ENCODE measurements at places on chromosomes 7 and 10.

GRCh38 chr10:21368022-21368582 is 157.4 kb downstream of the SKIDA1 start:
- DNase-seq: no peak

GRCh38 chr10:13018171-13018570 is 16.7 kb upstream of the CCDC3 start:
- no peak for DNase-seq

DNA sequence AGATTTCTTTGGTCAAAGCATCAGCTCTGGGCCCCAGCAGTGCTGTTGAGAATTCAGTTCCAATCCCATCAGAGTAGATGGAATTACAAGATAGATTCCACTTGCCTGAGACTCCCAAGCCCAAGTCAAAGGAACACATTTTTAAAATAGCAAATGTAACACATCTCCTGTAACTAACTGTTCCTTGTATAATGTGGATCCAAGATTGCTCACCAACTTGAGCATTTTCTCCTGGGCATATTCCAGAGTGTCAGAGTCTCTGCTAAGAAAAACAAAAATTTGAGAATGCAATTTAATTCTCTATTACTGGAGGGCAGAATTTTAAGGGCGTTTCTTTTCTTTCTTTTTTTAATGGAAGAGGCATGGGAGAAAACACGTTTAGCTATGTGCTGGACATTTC is 136.7 kb downstream of the NEBL start:
- no peak for DNase-seq

DNA sequence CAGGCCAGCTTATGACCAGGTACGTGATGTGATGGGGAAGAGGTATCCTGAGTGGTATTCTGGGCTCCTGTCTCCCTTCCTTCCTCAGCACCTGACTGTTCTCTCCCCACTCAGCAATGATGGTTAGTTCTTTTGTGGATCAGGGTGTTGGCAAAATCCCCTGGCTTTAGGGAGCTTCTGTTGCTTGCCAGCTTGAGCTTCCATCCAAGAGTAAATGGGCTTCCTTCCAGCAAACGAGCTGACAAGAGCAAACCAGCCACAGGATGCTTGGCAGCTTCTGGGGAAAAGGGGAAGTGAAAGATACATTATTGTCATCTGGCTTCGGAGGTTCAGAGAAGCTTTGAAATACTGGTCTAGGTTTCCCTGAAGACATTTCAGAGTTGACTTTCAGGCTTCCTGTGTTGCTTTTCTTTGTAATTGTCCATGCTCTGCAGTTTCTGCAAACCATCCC is 5.2 kb downstream of the DUSP5 start:
- DNase-seq: peak; percentile 89

DNA sequence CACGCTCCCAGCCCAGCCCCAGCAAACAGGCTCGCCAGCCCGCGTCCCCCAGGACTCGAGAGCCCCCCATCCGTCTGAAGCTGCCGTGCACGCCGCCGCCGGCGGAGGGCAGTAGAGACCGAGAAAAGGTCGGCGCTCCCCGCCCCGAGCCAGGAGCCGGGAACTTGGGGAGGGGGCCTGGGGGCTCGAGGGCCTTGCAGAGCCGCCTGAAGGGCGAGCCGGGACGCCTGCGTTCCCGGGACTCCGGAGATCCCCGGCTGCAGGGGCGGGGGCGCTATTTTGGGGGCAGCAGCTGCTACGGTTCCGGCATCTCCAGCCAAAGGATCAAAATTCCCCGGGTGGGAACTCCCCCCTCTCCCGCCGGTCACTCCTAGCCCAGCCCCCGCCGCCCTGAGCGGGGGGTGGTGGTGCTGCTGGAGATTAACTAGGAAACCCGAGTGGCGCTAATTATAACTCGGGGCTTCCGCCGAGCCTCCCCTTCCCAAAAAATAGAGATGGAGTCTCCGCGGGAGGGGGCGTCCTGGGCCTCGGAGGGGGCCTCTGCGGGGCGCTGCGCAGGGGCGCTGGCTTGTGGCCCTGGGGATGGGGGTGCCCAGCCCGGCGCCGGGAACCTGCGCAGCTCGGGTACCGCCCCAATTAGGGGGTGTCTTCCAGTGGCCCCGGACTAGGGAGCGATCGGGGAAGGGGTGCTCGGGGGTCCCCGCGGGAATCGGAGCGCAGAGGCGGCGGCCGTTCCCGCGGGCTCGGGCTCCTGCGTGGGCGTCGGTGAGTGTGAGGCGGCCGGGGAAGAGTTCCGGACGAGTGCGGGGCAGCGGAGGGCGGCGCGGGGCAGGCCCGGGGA is 608 bp downstream of the ACHE start:
- no peak for DNase-seq

GRCh38 chr7:140610204-140611165 is 30.1 kb downstream of the DENND2A start:
- no peak for DNase-seq

GRCh38 chr10:91317541-91317940 is 92.6 kb upstream of the HECTD2 start:
- DNase-seq: no peak

- DNase-seq: no peak
Observed at GRCh38 chr7:2165239-2165609, 67.5 kb downstream of the MAD1L1 start.

- DNase-seq: no peak
Observed at GRCh38 chr10:89295597-89295996, 6.2 kb upstream of the IFIT2 start.

DNA sequence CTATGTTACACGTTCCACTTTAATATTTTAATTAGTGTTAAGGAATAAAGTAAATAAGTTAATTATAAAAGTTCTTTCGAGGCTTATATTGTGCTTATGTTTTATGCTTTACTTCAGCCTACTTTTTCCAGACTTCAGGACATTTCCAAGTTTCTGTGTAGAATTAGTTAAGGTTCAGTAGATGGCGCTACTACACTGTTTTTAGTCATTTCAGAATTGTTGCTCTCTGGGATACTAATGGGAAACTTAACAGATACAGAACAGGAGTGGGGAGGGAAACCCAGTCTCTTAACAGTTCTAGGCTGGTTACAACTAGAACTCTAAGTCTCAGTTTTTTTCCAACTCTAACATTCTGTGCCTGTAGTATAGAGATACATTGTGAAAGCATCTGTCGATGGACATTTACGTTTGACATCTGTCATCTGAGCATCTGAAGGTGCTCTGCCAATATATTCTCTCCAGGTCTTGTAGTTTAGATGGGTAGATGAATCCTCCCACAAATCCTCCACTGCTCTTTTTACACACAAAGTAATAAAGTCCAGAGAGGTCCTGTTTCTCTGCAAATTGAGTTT is 56.8 kb upstream of the FAM171A1 start:
- DNase-seq: peak; percentile 46

DNA sequence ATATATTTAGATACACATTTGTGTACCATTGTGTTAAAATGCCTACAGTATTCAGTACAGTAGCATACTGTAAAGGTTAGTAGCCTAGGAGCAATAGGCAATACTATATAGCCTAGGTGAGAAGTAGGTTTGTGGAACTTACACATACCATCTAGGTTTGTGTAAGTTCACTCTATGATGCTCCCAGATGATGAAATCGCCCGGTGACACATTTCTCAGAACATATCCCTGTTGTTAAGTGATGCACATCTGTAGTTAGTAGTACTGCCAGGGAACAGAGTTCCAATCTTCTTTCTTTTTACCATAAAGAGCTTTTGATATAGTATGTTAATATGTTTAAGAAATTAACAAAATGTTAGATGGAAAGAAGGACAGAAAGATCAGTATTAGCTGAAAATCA is 138.2 kb downstream of the SNX13 start:
- DNase-seq: no peak

DNA sequence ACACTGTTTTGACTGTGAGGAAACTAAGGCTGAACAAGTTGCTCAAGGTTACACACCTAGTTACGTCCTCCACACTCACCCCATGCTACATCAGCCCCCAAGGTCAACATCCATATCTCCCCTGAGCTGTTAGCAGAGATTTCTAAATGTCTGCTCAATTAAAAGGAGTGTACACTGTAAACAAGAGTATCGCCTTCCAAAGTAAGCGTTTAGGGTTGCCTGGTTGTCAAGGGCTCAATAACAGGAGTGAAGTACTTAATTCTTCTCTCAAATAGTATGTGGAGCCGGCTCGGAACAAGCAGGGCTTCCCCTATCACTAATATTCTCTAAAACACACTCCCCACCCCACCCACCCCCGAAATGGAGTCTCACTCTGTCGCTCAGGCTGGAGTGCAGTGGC is 412.8 kb upstream of the GALNT17 start:
- no peak for DNase-seq

- DNase-seq: no peak
Observed at GRCh38 chr10:25701652-25702051, 232.4 kb upstream of the MYO3A start.

GRCh38 chr7:22301790-22302189 is 55.2 kb downstream of the RAPGEF5 start:
- no peak for DNase-seq

GRCh38 chr7:141221007-141221612 is 147.2 kb downstream of the TMEM178B start:
- no peak for DNase-seq

- DNase-seq: no peak
Observed at GRCh38 chr7:38223306-38223705, 45.3 kb downstream of the STARD3NL start.

- no peak for DNase-seq
Observed at GRCh38 chr10:131556061-131556896, 244.8 kb upstream of the TCERG1L start.

DNA sequence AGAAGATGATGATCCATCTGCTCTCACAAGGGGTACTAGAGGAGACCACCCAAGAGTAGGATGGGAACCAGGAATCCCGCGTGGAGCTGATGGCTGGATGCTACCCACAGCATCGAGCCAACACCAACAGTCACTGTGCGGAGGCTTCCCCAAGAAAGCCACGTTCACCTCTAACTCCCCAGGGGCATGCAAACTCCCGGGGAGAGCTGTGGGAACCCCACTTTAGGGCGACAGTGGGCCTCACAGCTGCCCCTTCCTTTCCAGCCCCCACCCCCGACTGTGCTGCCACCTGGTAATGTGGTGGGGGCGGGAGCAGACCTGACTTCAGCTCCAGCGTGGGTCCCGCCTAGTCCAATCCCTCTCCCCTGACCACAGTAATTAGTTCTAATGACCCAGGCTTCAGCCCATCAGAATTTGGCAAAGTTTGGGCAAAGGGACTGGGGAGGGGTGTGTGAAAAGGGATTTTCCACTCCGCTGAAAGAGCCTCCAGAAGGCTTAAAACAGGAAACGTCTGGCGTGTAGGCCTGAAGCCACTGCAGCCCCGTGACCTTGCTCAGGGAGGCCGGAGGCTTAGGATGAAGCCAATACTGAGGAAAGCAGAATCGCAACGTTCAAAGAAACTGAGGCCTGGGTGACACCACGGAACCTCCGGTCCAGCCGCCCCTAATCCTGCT is 20.3 kb downstream of the ASB13 start:
- no peak for DNase-seq

GRCh38 chr10:101244321-101245050 is 15.2 kb upstream of the LBX1 start:
- DNase-seq: peak; percentile 2

GRCh38 chr10:124563320-124564040 is 101.9 kb downstream of the LHPP start:
- DNase-seq: no peak

- DNase-seq: no peak
Observed at GRCh38 chr7:65239707-65240352, 133.8 kb upstream of the ZNF92 start.

GRCh38 chr7:81244224-81244623 is 325.4 kb upstream of the SEMA3C start:
- no peak for DNase-seq

DNA sequence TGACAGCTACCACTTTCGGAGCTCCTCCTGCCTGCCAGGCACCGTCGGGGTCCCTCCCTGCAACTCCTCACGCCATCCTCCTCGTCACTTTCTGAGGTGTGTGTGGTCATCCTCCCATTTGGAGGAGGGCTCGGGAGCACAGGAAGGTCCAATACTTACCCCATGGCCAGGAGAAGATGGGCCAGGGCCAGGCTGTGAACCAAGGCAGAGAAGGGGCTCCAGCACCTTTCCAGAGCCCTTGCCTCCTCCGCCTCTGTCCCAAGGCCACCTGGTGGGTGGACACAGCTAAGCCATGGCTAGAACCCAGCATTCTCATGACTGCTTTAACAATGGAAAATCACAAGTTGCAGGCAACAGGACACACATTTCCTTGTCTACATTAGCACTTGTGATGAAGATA is 215.5 kb downstream of the TCERG1L start:
- no peak for DNase-seq

DNA sequence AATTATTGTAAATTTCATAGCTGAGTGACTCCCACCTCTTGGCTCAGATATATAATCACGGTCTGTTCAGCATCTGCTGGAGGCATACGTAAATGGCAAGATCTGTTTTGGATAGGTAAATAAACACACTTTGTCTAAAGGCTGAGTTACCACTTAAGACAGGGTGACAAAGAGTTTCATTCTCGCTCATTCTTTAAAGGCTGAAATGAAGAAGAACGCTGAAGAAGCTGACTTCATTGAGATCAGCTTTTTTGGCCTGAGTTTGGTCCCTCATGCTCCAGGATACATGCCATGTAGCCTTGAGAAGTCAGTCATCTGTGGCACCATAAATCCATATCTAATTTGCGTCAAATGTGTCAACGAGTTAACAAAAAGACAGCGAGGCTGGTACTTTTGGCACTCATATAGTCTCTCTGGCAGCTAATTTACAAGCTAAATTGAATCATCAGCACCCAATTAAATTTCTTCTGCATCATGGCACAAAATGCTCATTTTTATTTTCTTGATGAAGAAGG is 309.9 kb downstream of the GPAM start:
- peak; percentile 24 for DNase-seq

GRCh38 chr7:71238581-71239295 is 106.8 kb downstream of the GALNT17 start:
- DNase-seq: no peak

DNA sequence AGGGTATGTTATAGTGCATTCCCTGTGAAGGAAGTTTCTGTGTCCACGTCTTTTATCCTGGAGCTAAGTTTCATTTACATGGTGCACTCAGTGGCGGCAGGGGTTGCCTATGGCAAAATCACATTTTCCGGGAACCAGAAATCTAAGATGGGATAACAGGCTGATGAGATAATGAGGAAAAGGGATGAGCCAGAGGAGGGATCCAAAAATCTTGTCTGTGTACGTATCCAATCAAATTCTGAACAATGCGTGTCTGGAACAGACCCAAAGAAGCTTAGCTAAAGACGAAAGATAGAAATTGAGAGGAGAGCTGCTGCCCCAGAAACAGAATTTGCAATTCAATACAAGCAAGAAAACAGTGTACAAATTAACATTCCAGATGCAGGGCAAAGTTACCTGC is 16.1 kb downstream of the LANCL2 start:
- DNase-seq: no peak

DNA sequence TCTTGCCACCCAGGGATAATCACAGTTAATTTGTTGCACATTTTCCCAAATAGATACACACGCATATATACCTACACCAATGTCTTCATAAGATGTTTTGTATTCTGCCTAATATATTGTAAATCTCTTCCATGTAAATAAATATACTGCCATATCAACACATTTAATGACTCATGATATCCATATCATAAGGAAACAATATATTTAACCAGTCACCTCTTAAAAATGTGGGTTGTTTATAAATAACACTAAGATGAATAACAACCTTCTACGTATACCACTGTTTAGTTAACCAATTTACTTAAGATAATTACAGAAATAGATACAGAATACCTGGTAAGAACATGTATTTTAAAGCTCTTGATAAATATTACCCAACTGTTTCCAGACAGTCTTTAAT is 38.2 kb downstream of the ELAPOR2 start:
- no peak for DNase-seq

GRCh38 chr10:34916314-34916713 is 101.2 kb upstream of the PARD3 start:
- peak; percentile 84 for DNase-seq

- no peak for DNase-seq
Observed at GRCh38 chr10:105189463-105189800, 548.3 kb downstream of the SORCS3 start.

GRCh38 chr7:6437251-6437650 is 10.5 kb downstream of the DAGLB start:
- DNase-seq: no peak
